ENCODE measurements at places on chromosomes 16 and 17.

DNA sequence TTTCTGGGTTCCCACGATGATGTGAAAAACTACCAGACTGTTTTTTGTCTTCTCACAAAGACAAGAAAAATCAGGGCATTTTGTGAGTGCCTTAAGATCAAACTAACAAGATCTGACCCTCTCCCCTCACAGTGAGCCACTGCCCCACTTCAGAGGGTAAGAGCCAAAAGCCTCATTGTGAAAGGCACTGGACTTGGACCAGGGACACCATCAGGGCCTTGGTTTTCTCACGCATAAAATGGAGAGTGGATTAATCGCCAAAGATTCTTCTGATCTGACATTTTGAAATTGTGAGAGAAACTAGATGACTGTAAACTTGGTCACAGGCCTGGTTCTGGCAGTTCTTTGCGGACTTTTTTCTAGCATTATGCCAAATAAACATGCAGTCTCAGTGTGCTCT is 21.0 kb upstream of the ENDOV start:
- no peak for DNase-seq

DNA sequence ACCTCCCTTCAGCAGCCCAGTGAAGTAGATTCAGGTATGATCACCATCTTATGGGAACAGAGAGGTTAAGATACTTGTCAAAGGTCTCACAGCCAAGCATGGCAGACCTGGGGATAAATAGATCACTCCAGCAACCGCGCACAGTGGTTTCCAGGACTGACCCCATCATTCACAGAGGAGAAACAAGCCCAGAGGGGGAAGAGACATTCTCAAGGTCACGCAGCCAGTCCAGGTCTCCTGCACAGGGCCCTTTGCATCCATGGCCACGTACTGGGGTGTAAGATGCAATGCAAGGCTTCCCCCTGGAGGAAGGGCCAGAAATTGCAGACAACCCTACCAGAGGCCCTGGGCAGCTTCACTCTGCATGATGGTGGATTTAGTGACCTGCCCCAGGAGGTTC is 19.9 kb downstream of the TLE7 start:
- DNase-seq, result peak; percentile 37

- DNase-seq, result no peak
Observed at GRCh38 chr17:74001145-74001544, 202.3 kb upstream of the RPL38 start.

DNA sequence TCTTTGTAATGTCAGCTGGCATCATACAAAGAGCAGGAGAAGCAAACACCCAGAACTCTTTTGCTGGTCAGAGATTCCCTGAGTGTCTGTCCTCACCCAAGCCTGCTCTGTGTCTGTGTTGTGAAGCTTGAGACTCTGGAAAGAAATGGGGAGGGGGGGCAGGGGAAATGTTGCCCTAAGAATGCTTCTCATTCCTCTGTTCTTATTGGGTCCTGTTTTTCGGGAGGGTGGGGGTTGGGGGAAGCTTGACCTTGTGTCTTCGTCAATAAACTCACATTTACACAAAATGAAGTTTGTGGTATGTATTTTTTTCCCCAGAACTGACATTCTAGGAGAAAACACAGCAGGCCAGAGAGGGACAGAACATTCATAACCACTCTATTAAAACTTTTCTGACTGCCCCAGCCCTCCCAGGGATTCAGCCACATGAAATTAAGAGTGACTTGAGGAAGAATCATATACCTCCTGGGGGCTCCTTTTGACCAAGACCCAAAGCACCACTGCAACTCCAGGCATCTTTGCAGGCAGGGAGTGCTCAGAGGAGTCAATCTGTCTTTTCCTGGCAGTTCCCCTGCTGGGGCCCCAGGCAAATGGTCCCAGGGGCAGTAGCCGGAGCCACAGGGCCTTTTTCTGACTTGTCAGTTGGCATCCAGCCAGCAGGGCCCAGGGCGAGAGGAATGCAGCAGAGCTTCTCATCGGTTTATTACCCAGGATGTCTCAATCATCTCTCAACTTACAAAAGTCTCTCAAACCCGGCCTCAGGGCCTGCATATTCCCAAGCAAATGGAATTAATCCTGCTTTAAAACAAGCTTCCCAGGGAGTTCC is 5.1 kb upstream of the RASL10B start:
- DNase-seq, result peak; percentile 91

DNA sequence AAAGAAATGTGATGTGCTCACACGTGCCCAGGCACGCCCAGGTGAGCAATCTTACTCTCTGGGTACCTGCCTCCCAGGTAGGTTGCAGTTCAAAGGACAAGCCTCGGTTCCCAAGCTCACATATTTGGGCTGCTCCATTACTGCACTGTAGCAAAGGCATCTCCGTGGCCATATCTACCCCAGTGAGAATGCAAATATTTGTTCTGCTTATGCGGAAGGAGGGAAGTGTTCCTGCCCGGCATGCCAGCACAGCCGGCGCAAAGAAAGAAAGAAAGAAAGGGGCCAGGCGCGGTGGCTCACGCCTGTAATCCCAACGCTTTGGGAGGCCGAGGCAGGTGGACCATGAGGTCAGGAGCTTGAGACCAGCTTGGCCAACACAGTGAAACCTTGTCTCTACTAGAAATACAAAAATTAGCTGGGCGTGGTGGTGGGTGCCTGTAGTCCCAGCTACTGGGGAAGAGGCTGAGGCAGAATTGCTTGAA is 30.7 kb downstream of the SLC43A2 start:
- DNase-seq, result no peak

DNA sequence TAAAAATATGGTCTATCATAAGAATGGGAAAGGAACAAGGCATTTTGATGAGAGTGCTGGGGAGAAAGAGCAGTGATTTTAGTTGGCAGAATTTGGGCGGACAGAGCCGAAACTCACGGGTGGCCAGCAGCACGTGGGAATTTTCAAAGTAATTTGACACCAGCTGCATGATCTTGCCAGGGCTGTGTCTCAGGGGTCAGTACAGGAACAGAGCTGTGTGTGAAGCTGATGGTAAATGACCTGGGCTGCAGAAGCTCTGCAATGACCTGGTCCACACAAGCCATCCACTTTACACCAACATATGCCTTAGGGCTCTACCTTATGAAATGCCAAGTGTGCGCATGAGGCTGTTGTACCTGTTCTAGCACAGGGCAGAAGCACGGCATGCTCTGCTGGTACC is 112.0 kb downstream of the ZFHX3 start:
- no peak for DNase-seq

GRCh38 chr17:50582741-50583140 is 22.2 kb downstream of the CACNA1G start:
- no peak for DNase-seq

DNA sequence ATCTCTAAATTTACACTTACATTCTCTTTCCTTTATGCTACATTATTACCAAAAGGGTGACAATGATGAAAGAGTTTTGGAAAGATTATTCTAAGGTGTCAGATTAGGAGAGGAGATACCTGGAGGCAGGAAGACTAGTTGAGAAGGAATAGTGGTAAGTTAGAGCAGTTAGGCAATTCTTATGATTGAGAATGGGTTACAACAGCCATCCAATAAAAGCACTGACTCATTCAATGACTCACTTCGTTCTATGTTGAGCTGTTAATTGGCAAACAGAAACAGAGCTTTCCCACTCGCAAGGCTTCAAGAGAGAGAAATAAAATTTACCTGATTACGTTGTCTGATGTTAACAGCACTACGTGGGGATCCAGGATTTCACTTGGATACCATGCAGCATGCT is 5.8 kb downstream of the NUP88 start:
- peak; percentile 93 for DNase-seq

GRCh38 chr17:82058855-82059249 is 6.8 kb downstream of the DUS1L start:
- DNase-seq, result no peak

DNA sequence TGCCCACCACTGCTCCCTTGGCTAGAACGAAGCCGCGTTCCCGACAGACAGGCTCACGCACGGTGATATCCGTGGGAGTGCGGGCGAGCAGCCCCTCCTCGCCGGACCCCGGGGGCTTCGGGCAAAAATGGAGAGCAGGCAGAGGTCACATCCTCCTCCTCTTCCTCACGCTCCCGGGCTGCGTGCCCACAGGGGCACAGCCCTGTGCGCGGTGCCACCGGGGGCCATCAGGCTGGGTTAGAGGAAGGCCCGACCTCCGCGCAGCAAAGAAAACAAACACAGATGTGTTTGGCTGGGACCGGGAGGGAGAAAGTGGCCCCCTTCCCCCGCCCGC is 519 bp upstream of the NTN1 start:
- DNase-seq, result no peak

DNA sequence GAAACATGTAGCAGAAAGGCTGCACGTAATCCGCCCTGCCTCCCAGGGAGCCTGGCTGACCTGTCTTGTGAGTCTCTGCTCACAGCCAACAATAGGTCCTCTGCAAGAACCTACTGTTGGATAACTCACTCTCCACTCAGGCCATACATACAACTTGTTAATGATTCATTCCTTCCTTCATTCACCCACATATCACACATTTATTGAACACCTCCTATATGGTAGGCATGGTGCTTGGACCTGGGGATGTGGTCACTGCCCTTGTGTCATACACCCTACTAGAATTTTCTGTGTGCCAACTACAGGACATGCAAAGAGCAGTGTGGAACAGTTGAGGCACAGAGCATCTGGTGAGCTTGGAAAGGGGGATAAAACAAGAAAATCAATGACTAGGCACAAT is 28.1 kb upstream of the HNF1B start:
- no peak for DNase-seq

- no peak for DNase-seq
Observed at GRCh38 chr16:57606147-57606846, 22.1 kb upstream of the ADGRG1 start.

GRCh38 chr17:48593840-48594537 is 410 bp upstream of the HOXB5 start:
- peak; percentile 85 for DNase-seq

DNA sequence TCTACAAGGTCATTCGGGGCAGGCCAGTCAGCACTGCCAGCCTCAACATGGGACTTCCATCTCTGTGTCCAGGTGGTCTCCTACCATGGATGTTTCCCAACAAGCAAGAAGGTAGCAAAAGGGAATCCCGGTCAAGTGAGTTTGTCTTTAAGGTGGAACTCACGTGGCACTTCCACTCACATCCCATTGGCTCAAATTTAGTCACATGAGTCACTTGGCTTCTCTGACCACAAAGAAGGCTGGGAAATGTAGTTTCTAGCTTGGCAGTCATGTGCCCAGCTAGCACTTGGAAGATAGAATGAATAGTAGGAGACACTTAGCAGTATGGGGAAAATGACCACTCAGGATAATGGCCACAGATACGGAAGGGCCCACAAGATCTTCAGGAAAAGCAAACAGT is 106.6 kb downstream of the AIPL1 start:
- peak; percentile 30 for DNase-seq

DNA sequence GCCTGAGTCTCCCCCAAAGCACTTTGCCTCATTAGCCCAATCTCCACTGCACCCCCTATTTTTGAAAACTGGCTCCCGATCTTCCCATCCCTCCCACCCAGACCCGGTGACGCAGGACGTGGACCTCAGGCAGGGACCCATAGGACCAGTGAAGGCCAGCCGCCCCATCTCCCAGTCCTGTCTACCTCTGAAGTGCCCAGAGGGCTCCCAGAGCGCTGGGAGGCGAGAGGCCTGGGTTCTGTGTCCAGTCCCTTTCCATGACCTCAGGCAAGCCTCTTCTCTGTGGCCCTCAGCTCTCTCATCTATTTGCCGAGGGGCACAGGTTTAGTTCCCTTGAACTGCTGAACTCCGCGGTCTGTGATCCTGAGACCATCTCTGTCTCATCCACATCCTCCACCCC is 714 bp downstream of the TNS4 start:
- DNase-seq, result no peak

DNA sequence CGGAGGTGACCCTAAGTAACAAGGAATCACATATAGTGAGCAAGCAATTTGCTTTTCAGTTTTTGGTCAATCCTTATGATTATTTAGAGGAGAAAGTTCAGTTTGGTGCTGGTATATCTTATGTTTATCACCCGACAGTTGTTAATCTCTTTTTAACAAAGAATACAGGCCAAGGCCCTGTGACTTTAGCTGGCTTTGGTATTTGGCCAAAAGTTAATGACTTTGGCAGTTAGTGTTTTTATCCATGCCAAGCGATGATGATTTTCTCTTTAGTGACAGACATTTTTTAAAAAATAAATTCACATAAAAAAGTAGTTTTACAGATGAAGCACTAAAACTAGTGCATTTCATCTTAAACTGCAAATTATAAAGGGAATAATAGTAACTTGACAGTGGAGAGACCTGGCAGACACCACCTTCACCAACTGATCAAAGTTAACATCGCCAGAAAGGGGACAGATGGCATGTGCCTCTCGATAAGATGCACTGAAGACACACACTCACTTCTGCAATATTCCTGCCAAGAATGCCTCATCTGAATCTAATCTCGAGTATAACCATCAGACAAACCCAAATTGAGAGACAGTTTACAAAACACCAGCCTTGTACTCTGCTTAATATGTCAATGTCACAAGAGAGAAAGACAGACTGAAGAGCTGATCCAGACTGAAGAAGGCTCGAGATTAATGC is 6.9 kb downstream of the DEXI start:
- no peak for DNase-seq

- DNase-seq, result peak; percentile 77
Observed at GRCh38 chr17:49995055-49995738, at the start of gene DLX3. Gene DLX3 (minus strand): TSS chr17:49995224. CDS start chr17:49994998, 226 bp downstream.

DNA sequence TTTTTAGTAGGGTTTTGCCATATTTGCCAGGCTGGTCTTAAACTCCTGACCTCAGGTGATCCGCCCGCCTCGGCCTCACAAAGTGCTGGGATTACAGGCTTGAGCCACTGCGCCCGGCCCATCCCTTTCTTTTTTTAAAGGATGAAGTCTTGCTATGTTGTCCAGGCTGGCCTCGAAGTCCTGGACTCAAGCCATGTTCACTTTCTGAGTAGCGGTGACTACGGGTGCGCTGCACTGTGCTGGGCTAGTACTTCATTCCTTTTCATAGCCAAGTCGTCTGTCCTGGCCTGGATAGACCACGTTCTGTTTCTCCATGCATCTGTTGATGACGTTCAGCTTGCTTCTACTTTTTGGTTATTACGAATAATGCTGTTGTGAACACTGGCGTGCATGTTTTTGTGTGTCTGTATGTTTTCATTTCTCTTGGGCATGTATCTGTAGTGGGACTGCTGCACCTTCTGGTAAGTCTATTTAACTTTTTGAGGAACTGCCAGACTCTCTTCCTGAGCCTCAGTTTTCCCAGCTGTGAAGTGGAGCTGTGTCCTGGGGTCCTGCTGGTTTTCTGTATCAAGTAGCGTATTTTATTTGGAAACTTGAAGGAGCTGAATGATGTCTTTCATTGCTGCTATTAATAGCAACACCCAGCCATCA is 40.0 kb upstream of the GSE1 start:
- DNase-seq, result no peak

DNA sequence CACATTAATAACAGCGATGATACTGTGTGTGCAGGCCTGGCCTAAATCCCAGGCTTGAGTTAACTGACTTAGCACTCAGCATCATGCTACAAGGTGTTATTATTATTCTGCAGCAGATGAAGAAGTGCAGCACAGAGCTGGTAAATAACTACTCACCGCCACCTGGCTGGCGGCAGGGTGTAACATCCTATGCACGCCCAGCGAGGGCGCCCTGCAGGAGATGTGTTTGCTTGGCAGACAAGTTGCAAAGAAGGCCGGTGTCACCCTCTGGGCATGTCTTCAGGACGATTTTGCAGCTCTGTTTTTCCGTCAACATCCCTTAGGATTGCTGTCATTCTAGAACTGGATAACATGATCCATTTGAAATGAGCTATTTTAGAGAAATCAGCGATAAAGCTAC is 30.1 kb downstream of the DNAH9 start:
- no peak for DNase-seq

Data from ELR (cell line).